Bladder microvascular endothelial cell (primary cell): ENCODE measurements at places on chromosomes 4 and X. TPM values are rescaled to one million over a fixed set of nuclear protein-coding genes. Genes with fewer than 3 reads are reported as not detected.

The MAGEA8 gene
- not detected in 2 replicates for total RNA-seq

The ADGRG2 gene
- total RNA-seq, result not detected in 2 replicates

The RRH gene
- total RNA-seq, result 0.06 TPM in 1 of 2 replicates, not detected in the other

The TCEAL5 gene
- total RNA-seq, result not detected in 2 replicates

The BEX1 gene
- 0.32 TPM in 1 of 2 replicates, not detected in the other for total RNA-seq
